ENCODE measurements at places on chromosomes 4 and X. TPM values are rescaled to one million over a fixed set of nuclear protein-coding genes. Genes with fewer than 3 reads are reported as not detected.

DNA sequence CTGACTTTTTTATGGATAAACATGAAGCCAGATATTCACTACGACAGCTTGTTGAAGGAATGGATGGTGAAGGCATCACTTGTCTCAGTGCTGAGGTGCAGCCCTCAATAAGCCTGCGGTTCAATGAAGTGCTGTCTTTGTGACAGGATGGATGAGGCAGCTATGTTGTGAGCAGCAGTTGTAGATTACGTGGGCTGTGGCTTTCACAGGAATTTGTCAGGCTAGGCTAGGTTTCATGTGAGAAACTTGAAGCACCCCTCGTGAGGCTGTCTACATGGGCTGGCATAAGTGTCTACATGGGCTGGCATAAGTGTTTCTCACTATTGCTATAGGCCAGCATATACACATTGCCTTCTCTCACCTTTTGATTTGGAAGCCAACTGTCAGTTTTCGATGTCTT, 1050.0 kb downstream of the ADGRL3 start:
- no peak for DNase-seq

GRCh38 chrX:65679071-65679540, 11.7 kb downstream of the MSN start:
- peak; percentile 59 for DNase-seq

DNA sequence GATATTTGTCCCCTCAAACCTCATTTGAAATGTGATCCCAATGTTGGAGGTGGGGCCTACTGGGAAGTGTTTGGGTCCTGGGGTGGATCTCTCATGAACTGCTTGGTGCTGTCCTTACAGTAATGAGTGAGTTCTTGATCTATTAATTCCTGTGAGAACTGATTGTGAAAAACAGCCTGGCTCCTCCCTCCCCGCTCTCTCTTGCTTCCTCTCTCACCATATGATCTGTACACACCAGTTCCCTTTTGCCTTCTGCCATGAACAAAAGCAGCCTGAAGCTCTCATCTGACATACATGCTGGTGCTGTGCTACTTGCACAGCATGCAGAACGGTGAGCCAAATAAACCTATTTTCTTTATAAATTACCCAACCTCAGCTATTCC, 11.2 kb upstream of the YIPF7 start:
- DNase-seq: no peak

DNA sequence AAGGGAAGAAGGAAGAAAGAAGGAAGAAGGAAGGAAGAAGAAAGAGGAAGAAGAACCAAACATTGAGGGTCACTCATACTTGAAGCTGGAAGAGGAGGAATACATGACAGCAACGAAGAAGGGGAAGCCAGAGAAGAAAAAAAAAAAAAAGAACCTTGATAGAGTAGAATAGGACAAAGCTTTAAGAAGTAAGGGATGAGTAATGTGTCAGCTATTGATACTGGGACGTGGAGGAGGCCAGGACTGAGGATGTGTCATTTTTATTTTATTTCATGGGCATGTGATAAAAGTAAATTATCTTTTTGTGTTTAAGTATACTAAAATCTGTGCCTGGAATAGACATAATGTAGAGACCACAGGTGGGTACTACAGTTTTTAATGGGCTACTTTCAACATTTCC, 6.4 kb downstream of the EDA2R start:
- no peak for DNase-seq

DNA sequence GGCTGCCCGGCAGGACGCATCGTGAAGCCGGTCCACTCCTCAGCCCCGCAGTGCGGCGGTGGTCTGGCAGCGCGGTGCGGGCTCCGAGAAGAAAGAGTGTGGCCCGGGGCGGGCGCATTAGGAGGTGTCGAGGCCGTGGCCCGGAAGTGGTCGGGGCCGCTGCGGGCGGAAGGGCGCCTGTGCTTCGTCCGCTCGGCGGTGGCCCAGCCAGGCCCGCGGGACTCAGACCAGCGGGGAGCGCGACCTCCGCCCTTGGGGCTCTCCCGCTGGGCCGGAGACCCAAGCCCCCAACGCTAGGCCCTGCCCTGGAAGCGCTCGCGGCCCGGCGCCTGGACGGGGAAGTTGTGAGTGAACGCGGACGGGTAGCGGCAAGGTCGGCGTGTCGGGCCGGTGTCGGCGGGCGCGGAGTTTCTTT, 60.0 kb downstream of the HS3ST1 start:
- DNase-seq: no peak

DNA sequence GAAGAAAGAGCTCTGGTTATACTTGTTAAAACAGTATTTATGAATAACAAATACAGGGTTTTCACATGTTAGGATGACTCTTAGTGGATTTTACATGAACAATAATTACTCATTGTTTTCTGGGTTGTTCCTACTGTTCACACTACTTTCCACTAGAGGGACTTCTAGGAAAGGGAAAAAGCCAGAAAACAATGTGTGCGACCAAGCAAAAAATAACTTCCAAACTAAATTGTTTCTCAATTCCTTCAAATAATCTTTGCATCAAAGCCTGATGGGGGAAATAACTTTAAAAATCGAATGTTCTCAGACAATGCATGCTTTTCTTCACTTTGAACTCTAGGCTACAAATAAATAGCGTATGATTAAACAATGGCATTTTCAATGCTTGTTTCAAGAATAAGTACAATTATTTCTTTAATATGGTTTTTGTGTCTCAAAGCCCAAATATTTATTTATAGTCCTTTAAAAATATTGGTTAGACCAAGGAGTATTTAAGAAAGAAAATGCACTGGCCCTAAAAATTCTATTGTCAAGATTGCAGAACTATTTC, 72.1 kb upstream of the ETNPPL start:
- DNase-seq: peak; percentile 2

GRCh38 chr4:105455182-105455581, 18.7 kb downstream of the PPA2 start:
- no peak for DNase-seq

GRCh38 chr4:124202099-124202498, 510.4 kb downstream of the ANKRD50 start:
- DNase-seq: no peak

DNA sequence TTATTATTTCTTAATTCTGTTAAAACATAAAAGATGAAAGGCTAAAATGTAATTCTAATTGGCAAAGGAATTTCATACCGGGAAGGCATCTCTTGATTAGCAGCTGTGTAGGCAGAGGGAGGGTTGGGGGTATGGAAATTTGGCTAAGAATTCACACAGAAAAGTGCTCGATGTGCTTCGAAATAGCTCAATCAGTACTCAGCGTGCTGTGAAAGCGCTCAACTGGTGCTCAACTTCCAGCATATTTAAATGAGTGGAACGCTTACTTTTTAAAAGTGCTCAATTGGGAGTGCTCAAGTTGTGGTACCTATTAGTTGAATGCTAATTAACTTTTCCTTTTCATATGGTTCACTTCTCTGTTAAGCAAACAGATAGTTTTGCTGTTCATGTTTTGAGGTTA, 695.9 kb upstream of the ATOH1 start:
- no peak for DNase-seq

- DNase-seq: no peak
Observed at GRCh38 chrX:109440475-109440874, 41.4 kb downstream of the GUCY2F start.

DNA sequence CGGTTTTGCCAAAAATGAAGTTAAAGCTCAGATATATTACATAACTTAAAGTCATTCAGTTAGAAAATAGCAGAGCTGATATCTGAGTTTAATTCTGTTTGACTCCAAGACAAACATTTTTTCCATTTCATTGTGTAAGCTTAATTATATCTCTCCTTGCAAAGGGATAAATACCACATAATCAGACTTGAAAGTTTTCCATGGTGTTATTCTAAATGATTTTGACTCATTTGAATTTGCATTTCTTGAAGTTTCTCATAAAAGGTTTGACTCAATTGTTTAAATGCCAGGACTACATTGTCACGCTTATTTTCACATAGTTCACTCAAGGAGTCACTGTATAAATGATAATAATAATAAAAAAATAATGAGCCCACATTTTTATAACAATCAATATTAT, 39.4 kb upstream of the DDX60 start:
- DNase-seq: no peak

GRCh38 chr4:133190098-133190497, 41.0 kb downstream of the PCDH10 start:
- peak; percentile 47 for DNase-seq

- no peak for DNase-seq
Observed at GRCh38 chrX:2595258-2595657, 94.5 kb upstream of the DHRSX start.

- DNase-seq: peak; percentile 91
Observed at GRCh38 chr4:8736090-8736825, 135.4 kb downstream of the HMX1 start.

GRCh38 chr4:163701916-163702315, 207.4 kb downstream of the TMA16 start:
- peak; percentile 68 for DNase-seq

The TEX11 gene
- not detected for total RNA-seq

The SCRG1 gene
- not detected for total RNA-seq

The STPG2 gene
- total RNA-seq: not detected

The DSPP gene
- not detected for total RNA-seq

The PCDH19 gene
- 0.06 TPM for total RNA-seq

The DUSP21 gene
- total RNA-seq: not detected

Data from Daoy (cell line).